ENCODE measurements at places on chromosomes 7 and 10. TPM values are rescaled to one million over a fixed set of nuclear protein-coding genes. Genes with fewer than 3 reads are reported as not detected.

CXCL12 gene
- 11.2 TPM for total RNA-seq

RTKN2 gene
- total RNA-seq, result 10.8 TPM

CPXM2 gene
- 9.2 TPM for total RNA-seq

LRRC61 gene
- total RNA-seq, result 13.9 TPM

IMPDH1 gene
- 49.3 TPM for total RNA-seq

CTNNA3 gene
- total RNA-seq, result 0.29 TPM

All from esophagus squamous epithelium (tissue), 5 donors.